ENCODE measurements at places on chromosomes 5 and 9. TPM values are rescaled to one million over a fixed set of nuclear protein-coding genes. Genes with fewer than 3 reads are reported as not detected.

The ALDH1B1 gene
- 14.7 TPM for total RNA-seq

The IL31RA gene
- 0.24 TPM for total RNA-seq

The TEK gene
- total RNA-seq = under 0.01 TPM

The PTPN3 gene
- total RNA-seq = 11.8 TPM
